ENCODE measurements at places on chromosomes 6 and 20.

DNA sequence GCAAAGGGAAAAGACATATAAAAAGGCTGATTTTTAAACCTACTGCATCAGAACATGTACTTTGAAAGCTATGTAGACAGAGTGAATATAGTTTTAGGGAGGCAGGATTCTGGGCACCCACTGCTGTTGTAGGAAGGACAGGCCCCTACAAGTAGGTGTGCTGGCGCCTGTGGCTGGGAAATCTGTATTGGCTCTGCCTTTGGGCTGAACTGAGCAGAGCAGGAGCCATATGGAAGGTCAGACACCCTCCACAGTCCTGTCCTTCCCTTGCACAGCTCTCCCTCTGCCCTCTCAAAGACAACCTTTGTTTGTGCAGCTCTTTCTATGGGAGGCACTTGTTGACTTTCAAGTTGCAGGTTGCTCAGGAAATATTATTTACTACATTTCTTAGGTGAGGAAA lies 18.4 kb upstream of the ULBP3 start:
- DNase-seq, result no peak

GRCh38 chr6:129785756-129786135 lies 75.4 kb downstream of the TMEM244 start:
- DNase-seq, result no peak

GRCh38 chr6:15400572-15401004 lies 154.7 kb downstream of the JARID2 start:
- DNase-seq, result no peak

DNA sequence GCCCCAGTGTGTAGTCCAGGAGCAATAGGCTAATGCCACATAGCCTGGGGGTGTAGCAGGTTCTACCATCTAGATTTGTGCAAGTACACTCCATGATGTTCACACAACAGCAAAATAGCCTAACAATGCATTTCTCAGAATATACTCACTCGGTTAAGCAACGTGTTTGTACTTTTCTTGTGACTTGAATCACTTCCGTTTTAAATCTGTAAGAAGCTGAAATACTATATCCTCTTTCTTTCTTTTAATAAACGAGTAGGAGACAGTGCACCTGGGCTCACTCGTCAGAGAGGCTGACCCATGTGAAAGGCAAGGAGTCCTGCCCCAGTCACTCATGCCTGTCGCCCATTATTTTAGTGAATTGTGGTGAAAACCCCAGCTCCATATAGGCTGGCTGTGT lies 201.6 kb downstream of the FOXA2 start:
- peak; percentile 22 for DNase-seq

- DNase-seq, result no peak
Measured at GRCh38 chr6:89680150-89680549, 41.6 kb upstream of the LYRM2 start.

DNA sequence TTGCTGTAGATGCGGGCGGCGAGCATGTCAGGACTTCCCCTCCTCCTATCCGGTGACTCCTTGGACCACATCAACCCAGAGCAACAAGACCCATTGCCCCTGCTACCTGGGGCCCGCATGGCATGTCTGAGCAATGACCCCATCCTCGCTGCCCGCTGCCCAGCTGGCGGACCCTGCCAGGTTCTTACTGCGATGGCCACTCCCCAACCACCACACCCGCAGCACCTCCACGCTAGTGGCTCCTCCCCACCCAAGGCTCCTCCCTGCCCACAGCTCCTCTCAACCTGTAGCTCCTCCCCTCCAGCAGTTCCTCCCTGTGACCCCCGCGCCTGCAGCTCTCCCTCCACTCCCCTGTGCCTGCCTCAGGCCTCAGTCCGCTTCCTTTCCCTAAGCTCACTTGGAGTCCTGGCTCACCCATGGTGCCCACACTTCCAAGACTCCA lies 17.6 kb upstream of the SERPINB9 start:
- no peak for DNase-seq

GRCh38 chr6:15399641-15400470 lies 154.0 kb downstream of the JARID2 start:
- no peak for DNase-seq

DNA sequence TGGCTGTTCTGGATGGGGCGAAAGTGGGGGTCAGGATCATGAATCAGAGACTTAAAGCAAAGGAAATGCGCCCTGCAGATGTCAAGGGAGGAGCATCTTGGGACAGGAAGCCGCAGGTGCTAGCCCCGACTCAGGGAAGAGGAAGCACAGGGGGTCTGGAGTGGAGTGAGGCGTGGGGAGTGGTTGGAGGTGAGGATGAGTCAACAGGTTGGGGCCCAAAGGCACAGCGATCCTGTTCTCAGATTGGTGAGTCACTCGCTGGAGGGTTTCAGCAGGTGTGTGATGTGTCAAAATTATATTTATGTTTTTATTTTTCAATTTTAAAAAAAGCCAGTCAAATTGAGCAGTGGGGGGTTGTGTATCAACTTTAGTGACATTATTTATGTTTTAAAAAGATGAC lies 19.0 kb downstream of the PACSIN1 start:
- peak; percentile 91 for DNase-seq

DNA sequence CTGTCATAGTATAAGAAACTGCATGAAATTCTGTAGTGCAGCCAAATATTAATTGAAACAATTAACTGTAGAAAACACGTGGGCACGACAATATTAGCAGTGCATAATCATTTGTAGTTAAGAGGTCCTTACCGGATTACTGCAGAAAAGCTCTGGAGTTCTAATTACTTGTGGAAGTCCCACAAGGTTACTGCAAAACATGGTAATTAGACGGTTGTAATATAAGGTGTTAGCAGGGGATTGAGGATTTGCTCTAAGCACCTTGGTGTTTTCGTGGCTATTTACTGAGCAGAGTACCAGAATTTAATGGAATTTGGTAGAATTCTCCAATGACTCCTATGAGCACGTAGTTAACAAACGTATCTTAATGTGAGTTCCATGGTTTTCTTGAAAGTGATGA lies 473.6 kb upstream of the AGPAT4 start:
- no peak for DNase-seq
